NCI-H2029 treated with DMSO at 0.1 percent for 48 hours (cell line): ENCODE measurements at places on chromosomes 7 and 10.

DNA sequence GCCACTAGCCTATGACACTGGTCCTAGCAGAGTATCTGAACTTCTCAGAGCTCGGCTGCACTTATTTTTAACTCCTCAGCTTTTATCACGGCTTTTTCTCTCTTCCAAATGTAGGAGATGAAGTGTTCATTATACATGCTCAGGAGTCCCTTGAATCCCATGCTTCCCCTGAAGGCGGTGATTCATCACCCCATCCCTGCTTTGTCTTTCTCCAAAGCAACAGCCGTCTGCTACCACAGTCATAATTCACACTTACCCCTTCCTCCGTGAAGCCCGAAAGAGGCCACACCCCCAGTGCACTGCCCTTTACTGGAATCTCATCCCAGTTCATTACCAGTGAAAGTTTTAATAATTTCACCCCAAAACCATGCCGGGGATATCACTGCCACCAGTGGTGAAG, 301.5 kb upstream of the SHH start:
- no peak for DNase-seq

GRCh38 chr7:22676385-22676784, 50.6 kb upstream of the IL6 start:
- no peak for DNase-seq

GRCh38 chr7:68364886-68365625, 1233.2 kb upstream of the AUTS2 start:
- DNase-seq, result no peak

GRCh38 chr10:99233000-99233688, 2.5 kb downstream of the HPSE2 start:
- no peak for DNase-seq

DNA sequence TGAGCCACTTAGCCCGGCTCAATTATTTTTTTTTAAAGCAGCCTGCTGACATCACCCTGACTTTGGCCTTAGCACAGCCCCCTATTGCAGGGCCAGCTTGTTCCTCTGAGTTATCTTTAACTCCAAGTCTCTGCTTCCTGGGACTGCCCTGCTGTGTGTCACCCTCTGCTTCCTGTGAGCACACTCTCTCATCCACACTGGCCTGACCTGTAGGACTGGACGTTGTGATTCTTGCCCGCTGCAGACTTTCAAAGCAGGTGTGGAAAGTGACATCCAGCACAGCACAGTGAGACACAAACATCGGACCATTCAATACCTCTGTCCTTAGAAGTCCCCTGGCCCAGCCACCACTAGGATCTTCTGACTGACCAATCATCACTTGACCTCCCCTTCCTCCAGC, 26.4 kb upstream of the HSPA12A start:
- no peak for DNase-seq

- no peak for DNase-seq
These were observed 39.6 kb downstream of the PFKP start for GRCh38 chr10:3106928-3107425.

- no peak for DNase-seq
These were observed 102.0 kb upstream of the TARP start for GRCh38 chr7:38375453-38375852.

DNA sequence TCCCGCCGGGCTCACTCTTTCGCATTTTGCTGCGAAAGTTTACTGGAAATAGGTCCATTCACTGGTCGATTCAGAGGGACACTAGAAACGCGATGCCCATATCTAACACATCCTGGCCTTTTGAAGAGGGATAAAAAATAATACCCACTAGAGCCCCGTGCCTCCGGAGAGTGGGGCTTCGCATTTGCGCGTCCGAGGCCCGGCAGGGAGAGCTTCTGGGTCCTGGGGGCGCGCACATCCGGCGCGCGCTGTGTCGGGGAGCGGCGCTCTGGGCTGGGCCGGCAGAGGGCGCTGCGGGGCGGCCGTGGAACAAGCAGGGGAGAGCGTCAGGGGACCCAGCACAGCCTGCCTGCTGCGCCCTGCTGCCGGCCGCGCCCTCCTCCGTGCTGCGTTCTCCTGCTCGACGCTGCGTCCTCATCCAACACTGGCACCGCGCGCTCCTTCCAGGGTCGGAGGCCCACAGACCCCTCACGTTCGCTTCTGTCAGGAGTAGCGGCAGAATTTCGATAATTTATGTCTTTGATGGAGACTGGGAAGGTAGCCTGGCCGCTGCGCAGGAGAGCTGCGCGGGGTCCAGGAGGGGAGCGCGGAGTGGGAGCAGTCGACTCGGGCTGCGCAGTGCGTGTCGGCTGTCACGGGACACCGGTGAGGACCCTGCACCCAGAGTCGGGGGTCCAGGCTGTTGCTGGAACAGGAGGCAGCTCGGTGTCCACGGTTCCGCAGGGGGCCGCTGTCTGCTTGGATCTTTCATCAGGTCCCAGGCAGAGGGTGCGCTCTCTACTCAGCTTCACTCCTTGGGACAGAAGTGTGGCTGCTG, 41.5 kb upstream of the ZNF32 start:
- no peak for DNase-seq

GRCh38 chr10:43304687-43305333, 37.9 kb upstream of the RASGEF1A start:
- no peak for DNase-seq

DNA sequence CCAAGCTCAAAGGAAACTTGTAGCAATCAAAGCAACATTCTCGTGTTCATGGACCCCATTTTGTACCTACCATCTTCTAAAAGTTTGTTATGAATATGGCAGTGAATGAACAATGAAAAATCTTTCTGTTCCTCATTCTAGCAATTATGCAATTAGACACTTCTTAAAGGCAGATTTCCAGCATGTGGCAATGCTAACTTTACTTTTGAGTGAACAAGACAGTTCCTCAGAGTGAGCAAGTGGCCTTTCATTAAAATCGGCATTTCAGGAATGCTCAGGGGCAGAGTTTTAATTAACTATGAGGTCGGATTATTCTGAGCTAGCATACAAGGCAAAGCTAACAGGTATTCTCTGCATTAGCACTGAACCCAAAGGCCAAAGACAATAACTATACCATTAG, 48.4 kb upstream of the NFE2L3 start:
- no peak for DNase-seq

- DNase-seq, result no peak
These were observed 86.5 kb upstream of the NMT2 start for GRCh38 chr10:15254808-15255648.

GRCh38 chr7:74254858-74255379, 720 bp upstream of the RFC2 start:
- DNase-seq, result no peak

DNA sequence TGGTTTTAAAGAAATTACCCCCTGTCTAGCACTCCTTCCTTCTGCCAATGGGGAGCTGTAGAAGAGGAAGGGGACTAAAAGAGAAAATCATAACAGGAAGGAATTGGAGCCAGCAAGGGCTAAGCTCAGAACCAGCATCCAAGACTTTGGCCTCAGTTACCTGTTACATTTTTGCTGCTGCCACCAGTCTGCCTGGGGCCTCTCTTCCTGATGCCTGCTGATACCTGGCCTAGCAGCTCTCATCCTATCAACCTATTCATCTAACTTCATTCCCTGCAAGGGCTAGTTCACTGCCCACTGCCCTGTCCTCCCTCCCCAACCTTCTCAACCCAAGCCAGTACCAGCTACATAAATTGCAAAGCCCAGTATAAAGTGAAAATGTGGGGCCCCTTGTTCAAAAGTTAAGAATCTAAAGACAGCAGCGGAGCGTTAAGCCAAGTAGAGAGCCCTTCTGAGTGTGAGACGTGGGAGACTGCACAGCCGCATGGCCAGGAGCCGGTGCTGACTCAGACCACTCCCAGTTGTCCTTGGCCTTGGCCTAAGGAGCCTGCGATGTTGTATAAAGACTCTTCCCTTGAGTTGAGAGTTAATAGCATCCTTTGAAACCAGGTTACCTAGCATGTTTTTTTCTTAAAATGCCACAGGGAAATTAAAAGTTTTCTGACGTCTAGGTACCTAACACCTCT, 13.2 kb upstream of the AOC1 start:
- no peak for DNase-seq

DNA sequence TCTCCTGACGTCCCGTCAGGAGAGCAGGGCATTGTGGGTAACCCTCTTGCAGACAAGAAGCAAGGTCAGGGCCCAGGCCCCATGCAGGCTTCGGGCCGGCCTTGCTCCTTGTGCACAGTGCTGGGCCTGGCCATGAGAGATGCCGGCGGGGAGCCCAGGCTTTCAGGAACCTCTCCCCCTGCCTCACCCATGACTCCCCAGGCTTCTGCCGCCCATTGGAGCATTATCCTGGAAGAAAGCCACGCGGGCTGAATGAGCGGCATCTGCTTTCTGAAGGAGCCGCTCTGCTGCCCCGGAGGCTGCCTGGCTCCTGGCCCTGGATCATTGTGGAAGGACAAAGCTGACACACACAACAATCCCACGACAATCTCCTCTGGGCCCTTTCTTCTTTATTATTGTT, 233.5 kb downstream of the TCF7L2 start:
- no peak for DNase-seq

DNA sequence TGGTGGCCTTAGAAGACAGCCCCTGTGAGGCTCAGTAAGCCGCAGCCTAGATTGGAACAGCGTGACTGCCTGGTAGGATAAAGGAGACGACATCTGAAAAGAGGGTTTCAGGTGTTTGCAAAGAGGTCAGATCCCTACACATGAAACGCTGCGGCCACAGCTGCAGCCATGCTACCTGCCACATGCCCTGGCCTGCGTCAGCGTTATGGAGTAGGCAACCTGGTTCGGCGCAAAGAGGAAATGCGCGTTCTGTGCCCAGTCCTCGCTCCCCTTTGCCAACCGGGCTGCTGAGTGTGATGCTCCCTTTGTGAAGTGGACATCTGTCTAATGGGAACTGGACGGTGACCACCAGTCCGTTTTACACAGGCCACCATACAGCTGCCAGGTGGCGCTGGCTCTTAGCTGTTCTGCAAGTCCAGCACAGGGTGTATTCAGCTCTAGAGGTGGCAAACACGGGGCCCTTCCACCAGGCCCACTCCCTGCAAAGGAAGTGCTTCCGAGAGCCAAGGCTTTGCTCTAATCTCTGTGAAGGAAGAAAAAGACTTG, 160.3 kb downstream of the CELF2 start:
- no peak for DNase-seq

GRCh38 chr7:116447966-116448839, 51.3 kb upstream of the CAV2 start:
- DNase-seq, result no peak

GRCh38 chr10:25104441-25104840, 70.4 kb upstream of the GPR158 start:
- no peak for DNase-seq

DNA sequence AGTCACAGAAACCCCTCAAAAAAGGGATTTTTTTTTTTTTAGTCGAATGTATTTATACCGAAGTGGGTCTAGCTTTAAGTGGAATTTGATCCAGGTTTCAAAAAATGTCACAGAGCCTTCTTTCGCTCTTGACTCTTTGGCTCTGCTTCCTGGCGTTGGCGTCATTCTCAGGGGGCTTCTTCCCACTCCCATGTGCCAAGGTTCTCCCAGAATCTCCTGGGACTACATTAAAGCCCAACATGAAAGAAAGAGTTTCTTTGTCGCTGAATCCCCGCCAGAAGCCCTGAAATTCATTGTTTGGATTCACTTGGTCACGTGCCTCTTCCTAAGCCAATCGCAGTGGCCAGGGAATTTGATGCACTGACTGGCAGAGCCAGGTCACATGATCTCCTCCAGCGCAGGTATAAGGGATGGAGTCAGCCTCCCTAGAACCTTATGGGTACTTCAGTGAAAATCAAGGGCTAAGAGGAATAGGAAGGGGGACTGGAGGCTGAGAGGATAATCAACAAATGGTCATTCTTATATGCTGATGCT, 101.2 kb downstream of the RPS24 start:
- DNase-seq, result no peak

- no peak for DNase-seq
These were observed 97.8 kb downstream of the OAT start for GRCh38 chr10:124320778-124321432.

GRCh38 chr7:141992156-141992555, 3.5 kb upstream of the MGAM start:
- no peak for DNase-seq

DNA sequence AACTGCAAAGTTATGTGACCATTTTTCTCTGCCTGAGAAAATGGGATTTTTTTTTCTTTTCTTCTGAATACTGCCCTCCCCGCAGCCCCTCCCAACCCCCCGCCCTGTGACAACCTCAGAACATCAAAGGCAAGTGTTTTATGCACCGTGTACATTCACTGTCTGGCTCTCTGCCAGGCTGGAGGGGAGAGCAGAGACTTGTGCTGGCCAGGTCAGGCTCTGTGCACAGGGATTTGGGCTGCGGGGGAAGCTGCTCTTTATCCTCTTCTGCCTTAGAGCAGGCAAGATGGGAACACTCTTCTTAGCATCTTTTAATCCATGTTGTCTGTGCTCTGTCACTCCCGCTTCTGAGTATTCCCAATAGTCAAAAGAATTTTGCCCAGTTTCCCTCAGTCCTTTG, 195.1 kb downstream of the CCSER2 start:
- DNase-seq, result no peak

GRCh38 chr10:80472234-80473095, 18.4 kb downstream of the TSPAN14 start:
- no peak for DNase-seq

DNA sequence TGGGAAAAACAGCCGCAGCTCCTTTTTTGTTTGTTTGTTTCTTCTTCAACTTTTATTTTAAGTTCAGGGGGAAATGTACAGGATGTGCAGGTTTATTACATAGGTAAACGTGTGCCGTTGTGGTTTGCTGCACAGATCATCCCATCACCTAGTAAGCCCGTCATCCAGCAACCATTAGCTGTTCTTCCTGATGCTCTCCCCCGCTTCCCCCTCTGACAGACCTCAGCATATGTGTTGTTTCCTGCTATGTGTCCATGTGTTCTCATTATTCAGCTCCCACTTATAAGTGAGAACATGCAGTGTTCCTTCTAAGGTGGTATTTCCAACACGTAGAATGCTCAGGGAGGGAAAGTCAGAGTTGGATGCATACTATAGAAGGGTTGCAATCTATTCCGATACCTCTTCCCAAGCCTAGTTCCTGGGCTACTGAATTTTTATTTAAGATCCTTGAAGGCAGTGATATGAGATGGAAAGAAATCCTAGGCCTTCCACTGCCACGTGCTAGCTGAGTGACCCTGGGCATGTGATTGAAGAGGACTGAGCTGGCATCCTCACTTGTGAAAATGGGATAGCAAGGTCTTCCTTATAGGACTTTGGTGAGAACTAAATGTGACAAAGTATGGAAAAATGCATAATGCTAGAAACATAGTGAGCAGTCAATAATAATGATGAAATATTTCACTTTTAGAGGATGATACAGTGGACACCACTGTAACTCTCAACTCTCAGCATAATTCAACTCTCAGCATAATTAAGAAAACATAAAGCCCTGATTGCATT, 278.5 kb downstream of the REEP3 start:
- DNase-seq, result no peak
